ENCODE measurements at places on chromosomes 16 and 17.

GRCh38 chr17:47841488-47842291 lies 617 bp upstream of the SCRN2 start:
- no peak for DNase-seq

GRCh38 chr17:60631119-60631518 lies 31.1 kb downstream of the PPM1D start:
- DNase-seq = no peak

GRCh38 chr17:79374807-79375206 lies 236.0 kb downstream of the RBFOX3 start:
- no peak for DNase-seq

DNA sequence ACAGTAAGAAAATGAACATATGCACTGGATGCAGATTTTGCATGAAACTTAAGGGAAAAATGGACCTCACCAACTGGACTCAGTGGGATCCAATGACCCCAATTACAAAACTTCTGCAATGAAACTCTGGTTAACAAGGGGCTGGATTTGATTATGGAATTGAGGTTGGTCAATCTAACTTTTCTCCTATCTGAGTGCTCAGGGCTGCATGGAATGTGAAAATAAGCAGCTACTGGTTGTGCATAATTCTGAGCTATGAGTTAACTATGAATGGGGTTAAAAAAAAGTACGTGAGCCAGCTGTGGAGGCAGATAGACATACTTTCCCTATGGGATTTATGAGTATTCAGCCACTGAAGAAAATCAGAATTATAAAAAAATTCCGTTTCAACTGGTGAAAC lies 9.2 kb downstream of the FAM20A start:
- DNase-seq = no peak

- no peak for DNase-seq
Measured at GRCh38 chr16:301950-302349, 19.0 kb downstream of the PDIA2 start.

DNA sequence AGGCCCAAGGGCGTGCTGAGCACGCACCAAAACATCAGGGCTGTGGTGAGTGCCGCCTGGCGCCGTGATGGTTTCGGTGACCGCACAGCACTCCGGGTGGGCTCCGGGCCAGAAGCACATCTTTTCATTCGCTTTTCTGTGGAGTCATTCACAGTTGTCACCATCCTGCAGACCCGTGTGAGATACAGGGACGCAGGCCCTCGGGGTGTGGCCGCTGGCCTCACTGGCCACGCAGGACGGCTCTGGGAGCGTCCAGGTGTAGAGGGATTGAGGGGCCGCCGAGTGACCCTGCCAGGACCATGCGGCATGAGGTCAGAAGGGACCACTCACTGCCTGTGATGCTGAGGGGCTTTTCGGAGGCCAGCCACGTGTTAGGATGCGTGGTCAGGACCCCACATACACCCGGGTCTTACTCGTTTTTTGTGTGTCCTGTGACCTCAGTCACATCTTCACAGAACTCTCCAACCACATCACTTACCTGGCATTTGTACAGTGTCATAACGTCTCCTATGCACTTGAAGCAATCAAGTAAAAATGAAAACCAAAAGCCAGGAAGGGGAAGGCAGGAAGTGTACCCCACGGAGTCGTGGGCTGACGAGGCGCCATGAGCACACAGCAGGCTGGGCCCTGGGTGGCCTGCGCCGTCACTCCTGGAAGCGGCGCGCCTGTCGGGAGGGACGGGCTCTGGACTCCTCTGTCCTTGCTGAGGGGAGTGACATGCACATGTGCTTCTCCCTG lies 7.8 kb downstream of the ACSF3 start:
- DNase-seq = no peak

GRCh38 chr17:31674305-31674704 lies 184.7 kb downstream of the COPRS start:
- no peak for DNase-seq

DNA sequence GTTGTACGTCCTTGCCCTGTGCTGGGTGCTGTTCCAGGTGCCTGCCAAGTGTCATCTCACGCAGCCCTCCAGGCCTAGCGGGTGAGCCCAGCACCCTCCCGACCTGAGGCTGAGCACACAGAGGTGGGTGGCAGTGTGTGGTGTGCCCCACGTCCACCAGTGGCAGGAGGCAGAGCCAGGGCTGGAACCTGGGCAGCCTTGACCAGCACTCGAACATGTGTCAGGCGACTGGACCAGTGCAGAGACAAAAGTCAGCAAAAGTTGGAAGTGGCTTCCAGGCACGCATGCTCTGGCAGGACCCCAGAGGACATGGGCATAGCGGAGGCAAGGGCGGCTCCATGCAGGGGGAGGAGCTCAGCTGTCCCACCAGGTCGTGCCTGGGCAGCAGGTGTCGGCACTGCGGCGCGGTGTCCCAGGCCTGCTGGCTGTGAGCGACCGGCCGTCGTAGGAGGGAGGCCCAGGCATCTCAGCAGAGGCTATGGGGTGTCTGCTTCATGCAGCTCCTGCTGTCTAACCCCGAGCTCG lies 35.8 kb downstream of the COX4I1 start:
- DNase-seq = no peak

- DNase-seq = no peak
Measured at GRCh38 chr17:46776298-46777005, 42.0 kb downstream of the WNT3 start.

GRCh38 chr16:15694499-15694898 lies 44.5 kb downstream of the NDE1 start:
- no peak for DNase-seq

GRCh38 chr17:77145612-77146245 lies 5.0 kb downstream of the SEC14L1 start:
- DNase-seq = peak; percentile 69

DNA sequence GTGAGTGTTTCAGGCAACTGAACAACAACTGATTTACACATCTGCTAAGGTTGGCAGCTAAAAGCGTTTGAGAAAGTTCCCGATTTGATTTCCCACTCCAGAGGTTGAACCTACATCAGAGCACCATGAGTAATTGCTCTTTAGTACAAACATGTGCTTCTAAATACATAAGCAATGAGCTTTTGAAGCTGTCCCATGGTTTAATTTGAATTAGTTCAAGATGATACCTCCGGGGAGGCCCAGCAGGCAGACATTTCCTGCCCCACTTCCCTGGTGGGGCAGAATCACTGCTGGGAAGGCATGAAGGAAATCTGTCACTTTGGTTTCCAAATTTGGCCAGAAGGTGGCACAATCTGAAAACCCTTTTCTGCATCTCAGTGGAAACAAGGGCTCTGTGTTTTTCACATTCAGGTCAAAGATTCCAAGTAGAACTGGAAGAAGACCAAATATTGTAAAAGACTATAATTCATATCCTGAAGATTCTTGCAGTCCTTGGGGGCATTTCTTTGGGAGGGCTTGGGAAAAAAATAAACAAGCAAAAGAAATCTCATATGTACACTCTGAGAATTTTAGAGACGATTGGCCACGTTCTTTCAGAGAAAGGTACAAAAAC lies 176.2 kb upstream of the FAM20A start:
- DNase-seq = peak; percentile 97

DNA sequence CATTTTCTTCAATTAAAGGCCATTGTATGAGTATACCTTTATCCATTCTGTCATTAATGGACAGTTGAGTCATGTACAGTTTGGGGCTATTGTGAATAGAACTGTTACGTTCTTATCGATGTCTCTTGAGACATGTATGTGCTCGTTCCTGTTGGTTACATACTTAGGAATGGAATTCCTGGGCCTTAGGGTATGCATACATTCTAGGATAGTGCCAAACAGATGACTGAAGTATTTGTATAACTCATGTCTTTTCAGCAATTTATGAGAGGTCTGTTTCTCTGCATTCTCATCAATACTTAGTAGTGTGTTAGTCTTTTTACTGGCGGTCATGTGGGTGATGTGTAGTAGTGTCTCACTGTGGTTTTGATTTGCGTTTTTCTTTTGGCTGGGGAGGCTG lies 81.2 kb downstream of the USP22 start:
- peak; percentile 90 for DNase-seq

- DNase-seq = peak; percentile 100
Measured at GRCh38 chr17:2215616-2216364, 87.8 kb downstream of the SMG6 start.

GRCh38 chr16:66842765-66843164 lies 1.4 kb upstream of the CA7 start:
- no peak for DNase-seq

- peak; percentile 52 for DNase-seq
Measured at GRCh38 chr16:80369138-80369958, 171.4 kb upstream of the DYNLRB2 start.

DNA sequence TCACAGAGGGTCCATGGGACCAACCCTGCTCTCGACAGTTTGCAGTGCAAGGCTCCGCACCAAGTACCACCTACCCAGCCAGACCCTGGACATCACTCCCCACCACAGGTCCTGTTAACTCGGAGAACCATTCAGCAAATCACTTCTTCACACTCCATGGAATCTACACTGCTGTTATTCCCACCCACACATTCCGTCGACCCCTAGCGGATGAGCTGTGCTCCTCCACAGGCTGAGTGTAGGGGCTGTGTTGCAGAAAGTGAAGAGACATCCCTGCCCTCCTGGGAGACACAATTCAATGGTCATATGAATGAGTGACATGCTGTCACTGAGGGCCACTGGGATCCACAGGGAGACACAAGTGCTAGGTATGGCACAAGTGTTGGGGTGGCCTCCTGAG lies 27.5 kb downstream of the MPG start:
- no peak for DNase-seq

- DNase-seq = no peak
Measured at GRCh38 chr17:28131599-28131998, 89.1 kb downstream of the NLK start.

- DNase-seq = peak; percentile 37
Measured at GRCh38 chr16:73000020-73000906, 47.7 kb downstream of the ZFHX3 start.

GRCh38 chr16:19005561-19006445 lies 22.1 kb downstream of the TMC7 start:
- no peak for DNase-seq

- DNase-seq = peak; percentile 45
Measured at GRCh38 chr17:79777894-79778503, at the start of gene CBX2. TSS of gene CBX2 (plus strand) at chr17:79778148. CDS start at chr17:79778236, 88 bp downstream.

GRCh38 chr17:34645594-34645993 lies 66.2 kb downstream of the TMEM132E start:
- no peak for DNase-seq

DNA sequence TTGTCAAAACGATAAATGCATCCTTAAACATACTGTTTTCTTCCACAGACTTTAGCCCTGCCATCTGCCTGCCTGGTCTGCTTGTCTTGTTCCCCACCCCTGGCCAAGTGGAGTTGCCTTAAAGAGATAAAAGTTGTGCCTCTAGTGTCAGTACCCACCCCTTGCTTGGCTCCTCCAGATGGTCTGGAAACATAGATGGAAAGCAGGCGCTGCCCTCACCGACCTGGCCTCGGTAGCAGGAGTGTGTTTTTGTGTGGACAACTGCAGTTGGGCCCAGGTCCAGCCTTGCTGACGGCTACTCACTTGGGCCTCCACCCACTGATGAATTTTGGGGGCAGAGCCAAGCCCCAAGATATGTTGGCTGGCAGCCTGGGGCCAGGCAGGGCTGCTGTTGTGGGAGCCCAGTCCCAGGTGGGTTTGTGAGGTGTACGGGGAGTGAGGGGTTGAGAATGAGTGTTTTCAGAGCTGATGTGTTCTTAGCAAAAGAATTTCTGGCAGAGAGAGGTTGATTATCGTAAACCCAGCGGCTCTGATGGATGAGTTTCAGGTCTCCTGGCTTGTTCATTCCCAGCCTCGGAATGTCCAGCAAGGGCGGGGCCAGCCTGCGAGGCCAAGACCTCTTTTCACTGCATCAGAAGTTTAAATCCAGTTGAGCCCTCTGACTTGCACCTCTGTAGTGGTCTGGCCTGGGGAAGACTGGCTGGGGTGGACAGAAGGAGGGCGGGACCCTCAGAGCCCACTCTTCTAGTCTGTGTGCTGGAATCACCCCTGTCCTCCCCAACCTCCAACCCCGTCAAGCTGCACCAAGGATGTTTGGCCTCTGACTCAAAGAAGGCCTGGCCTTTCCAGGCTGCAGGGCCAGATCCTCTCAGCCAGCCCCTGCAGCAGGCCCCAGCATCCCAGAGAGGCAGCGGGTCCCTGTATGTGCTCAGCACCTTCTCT lies 179.7 kb downstream of the RAB11FIP4 start:
- peak; percentile 59 for DNase-seq

DNA sequence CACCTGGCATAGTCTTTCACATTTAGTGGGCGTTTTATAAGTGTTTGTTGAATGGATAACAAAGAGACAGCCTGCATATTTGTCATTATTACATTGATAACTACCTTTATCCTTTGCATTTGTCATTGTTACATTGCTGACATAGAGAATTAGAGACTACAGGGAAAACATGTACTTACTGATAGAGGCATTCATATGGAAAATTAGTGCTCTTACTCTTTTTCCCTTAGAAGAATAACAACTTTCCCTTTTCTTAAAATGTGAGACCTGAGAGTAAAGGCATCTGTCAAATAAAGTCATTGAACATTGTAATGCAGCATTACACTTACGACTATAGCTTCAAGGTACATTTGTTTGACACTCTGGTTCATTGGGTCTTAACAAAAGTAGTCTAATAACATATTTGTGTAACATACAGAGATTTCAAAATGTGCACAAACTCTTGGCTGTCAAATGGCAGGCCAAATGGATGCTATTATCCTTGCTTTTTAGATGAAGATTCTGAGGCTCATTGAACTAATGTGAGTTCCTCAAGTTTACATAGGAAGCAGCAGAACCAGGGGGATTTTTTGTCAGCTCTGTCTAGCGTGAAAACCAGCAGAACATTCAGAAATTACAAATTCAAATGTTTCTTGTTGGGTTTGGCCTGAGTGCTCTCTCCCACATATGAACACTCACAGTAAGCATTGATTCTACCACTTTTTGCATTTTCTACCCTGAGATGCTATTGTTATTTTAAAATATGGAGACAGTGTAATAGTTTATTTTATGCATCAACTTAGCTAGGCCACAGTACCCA lies 28.5 kb downstream of the SMIM36 start:
- no peak for DNase-seq

DNA sequence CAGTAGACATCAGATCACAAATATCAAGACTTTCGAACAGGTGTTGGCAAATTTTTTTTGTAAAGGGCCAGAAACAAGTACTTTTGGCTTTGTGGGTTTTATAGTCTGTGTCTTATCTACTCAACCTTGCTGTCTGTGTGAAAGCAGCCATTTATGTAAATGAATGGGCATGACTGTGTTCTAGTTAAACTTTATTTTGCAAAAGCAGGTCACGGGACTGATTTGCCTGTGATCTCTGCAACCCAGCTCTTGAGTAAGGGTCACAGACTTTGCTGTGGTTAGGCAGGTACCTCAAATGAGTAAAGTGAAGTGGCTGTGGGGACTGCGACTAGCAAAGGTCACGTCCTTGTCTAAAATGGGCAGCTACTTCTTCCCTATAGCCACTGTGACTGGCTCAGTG lies 136.5 kb downstream of the FTO start:
- no peak for DNase-seq

GRCh38 chr17:7001318-7001961 lies 5.6 kb downstream of the ALOX12 start:
- DNase-seq = no peak

Measured in skin of body (tissue), 3 donors.